ENCODE measurements at places on chromosomes 7 and 10. TPM values are rescaled to one million over a fixed set of nuclear protein-coding genes. Genes with fewer than 3 reads are reported as not detected.

GRCh38 chr7:99118077-99118476, 25.8 kb downstream of the SMURF1 start:
- DNase-seq, result no peak

DNA sequence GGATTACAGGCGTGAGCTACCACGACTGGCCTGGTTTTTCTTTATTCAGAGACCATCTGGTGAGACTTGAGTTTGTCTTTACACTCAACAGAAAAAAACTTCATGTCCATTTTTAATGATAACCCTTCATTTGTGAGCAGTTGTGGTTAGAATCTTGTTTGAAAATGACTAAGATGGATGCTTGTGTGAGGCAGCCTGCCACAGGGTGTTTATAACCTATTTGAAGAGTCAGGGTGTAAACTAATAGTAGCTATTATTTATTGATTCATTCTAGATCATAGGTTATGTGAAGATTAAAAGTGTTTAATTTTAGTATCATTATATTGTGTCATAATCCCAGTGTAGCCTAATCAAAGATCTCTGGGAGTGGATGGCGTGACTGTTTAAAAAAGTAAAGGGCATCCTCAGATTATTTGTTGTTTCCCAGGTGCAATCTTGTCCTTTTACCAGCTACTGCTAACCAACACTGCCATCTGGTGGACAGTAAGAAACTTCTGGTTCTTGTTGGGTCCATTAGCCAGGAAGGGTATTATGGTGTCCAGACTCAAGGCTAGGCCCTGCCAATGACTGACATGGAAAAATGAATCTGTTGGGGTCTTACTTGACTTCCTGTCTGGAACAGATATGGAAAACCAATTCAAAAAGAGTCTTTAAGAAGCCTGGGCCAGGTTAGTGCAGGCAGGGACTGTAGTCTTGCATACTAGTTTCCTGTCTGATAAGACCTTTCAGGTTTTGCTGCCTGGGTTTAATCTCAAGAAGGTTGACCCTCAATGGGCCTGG, 24.9 kb downstream of the NRBF2 start:
- peak; percentile 86 for DNase-seq

Gene VSTM2A
- not detected for polyA plus RNA-seq

GRCh38 chr7:460374-461116, 59.1 kb downstream of the PDGFA start:
- DNase-seq, result no peak

Gene CPN1
- polyA plus RNA-seq, result not detected

Gene SOSTDC1
- 0.11 TPM for polyA plus RNA-seq

Gene HYAL4
- polyA plus RNA-seq, result not detected

DNA sequence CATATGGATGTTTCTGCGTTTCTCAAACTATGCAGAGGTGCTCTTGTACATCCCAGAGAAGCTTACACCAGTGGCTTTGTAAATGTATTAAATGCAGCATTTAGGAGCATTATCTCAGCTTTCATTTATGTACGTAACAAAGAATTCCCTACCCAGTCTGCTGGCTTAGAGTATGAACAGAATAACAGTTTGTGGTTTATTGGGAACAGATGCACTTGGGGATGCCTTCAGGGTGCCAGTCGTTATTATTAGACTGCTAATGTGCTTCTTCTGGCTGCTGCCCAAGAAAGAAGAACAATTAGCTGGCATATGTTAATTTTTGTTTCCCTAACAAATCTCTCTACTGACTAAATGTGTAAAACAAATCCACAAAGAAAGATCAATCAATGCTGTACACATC, 241.9 kb downstream of the FOXP2 start:
- DNase-seq, result no peak

DNA sequence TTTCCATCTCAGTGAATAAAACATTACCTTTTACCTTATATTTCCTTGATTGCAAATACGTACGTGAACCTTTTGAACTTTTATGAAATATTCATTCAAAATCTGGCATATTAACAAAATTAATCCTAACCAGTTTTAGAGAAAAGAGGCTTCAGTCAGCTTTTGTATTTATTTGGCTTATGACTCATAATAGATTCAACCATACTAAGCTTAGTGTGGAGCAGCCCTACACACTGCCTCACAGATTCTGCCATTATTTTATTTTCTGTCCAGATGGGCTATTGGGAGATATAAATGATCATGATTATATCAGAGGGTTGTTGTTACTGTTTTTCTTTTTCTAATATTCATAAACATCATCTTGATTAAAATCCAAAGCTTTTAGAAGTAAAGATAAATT, 325.5 kb downstream of the GPR37 start:
- no peak for DNase-seq

Gene GDF2
- not detected for polyA plus RNA-seq

Gene MKX
- 0.76 TPM for polyA plus RNA-seq

- DNase-seq, result no peak
Measured at GRCh38 chr10:11107948-11108347, 90.3 kb downstream of the CELF2 start.

DNA sequence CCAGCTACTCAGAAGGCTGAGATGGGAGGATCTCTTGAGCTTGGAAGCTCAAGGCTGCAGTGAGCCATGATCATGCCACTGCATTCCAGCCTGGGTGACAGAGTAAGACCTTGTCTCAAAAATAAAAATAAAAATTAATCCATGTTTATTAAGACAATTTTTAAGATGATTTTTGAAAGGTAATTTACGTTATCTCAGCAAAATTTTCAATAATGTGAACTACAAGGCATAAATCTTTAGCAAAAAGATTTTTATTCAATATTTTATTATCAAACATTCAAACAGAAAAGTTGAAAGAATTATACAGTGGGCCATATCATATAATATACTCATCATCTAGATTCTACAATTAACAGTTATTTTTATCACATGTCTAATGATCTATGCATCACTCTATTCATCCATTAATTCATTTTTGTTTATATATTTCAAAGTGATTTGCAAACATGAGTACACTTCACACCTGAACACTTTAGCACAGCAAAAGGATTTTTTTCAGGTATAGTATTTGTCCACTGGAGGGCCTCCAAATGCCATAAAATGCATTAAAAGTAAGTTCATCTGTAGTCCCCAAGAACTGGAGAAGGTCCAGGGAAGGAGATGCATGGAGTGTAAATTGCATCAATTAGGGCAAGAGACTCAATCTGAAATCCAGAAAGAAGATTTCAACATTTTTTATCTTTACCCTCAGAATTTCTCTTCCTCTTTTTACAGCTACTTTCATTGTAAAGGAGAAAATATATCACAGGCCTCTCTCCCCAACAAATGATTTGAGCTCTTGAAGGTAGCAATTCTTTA, 38.6 kb upstream of the RSBN1L start:
- DNase-seq, result no peak

DNA sequence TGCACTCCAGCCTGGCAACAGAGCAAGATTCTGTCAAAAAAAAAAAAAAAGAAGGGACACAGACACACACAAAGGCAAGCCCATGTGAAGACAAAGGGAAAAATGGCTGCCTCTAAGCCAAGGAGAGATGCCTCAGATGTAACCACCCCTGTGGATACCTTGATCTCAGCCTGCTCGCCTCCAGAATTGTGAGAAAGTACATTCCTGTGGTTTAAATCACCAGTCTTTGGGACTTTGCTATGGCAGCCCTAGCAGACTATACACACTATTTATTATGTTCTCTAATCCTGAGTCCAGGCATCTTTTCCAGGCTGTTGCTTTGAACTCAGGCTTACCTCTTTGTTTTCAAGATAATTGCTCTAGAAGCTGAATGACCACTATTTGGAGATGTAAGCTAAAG, 494.3 kb downstream of the GALNT17 start:
- DNase-seq, result no peak

Gene BEND7
- 2.1 TPM for polyA plus RNA-seq

Gene SHTN1
- 9.9 TPM for polyA plus RNA-seq

Gene NKX2-3
- not detected for polyA plus RNA-seq

DNA sequence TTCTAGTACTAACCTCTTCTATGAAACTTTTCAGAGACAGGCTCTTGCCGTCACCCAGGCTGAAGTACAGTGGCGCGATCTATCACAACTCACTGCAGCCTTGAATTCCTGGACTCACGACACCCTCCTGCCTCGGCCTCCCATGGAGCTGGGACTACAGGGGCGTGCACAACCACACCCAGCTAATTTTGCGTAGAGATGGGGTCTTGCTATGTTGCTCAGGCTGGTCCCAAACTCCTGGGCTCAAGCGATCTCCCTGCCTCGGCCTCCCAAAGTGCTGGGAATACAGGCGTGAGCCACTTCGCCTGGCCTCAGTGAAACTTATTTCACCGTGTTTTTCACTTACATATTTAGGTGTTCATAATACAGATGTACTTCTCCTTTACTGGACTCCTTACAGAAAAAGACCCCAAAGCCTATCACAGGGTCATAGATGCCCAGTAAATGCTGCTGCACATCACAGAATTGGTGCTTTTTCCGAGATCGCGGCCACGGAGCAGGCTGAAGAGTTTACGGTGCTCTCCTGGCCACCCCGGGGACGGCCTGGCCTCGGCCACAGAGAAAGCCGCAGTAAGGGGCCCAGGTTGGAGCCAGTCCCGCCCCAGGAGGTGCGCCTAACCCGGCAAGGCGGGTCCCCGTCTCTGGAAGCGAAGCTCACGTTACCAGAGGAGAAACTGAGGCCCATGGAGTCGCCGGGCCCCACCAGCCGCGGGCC, 595 bp downstream of the TBL2 start:
- no peak for DNase-seq

Gene PAPOLB
- polyA plus RNA-seq, result not detected

DNA sequence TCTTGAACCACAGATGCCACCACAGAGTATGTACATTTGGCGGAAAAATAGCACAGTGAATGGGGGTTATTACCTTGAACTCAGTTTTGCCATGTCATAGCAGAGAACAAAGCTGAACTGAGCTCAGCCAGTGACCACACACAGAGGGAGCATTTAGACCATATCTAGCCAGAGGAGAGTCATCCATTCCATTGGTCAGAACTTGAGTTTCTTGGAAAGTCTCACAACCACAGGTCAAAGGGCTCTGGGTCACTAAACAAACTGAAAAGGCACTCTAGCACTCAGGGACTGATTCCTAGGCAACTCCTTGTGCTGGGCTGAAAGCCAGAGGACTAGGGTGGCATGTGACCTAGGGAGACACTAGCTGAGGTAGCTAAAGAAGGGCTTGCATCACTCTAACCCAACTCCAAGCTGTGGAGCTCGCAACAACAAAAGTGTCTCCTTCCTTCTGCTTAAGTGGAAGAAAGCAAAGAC, 239.7 kb upstream of the SEMA3D start:
- no peak for DNase-seq

- no peak for DNase-seq
Measured at GRCh38 chr7:151275813-151276577, 27.5 kb upstream of the SMARCD3 start.

Gene AKR1C4
- polyA plus RNA-seq, result not detected

DNA sequence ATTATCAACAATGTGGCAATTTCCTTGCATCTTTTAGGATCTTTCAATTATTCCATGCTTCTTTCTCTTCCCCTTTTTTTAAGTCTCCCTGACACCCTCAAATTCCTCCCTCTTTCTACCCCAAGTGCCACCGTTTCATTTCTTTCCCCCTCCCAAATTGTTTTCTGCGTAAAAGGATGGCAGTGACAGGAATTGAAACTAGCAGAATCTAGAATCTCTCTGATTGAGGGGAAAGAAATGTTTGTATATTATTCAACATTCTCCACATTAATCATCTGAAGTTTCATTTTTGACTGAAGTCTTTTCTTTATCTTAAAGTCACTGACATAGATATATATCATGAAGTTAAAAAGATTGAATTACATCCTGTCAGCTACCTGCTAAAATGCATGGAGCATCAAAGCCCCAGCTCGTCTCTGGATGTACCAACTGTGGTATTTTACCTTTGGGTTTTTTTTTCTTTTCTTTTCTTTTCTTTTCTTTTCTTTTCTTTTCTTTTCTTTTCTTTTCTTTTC, 633.5 kb downstream of the SORCS3 start:
- no peak for DNase-seq

Gene DNAJC2
- polyA plus RNA-seq, result 20.2 TPM

- no peak for DNase-seq
Measured at GRCh38 chr7:69622960-69623359, 24.7 kb downstream of the AUTS2 start.

DNA sequence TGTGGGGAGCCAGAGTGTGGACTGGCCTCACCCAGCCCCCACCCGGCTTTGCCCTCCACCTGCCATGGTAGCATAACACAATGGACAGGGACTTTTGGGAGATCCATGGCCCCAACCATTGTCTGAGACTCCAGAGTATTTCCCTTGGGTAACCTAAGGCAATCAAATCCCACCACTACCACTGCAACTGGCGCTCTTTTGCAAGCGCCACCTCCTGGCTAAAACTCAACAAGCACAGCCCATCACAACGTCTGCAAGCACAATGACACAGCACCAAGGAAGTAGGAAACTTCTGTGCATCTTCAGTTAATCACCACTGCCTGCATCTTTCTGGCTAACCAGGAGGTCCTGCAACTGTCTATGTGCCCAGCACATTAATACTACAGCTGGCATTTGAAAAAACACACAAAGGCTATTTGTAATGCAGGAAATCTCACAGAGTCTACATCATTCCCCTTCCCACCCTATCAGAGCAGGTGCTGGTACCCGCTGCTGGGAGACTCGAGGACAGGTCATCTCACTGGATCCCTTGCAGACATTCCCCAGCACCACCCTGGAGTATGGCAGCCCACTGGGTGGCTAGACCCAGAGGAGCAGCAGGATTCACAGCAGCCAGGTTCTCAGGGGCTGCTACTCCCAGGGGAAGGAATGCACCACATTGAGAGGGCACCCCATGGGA, 27.7 kb downstream of the ANKRD26 start:
- DNase-seq, result no peak

DNA sequence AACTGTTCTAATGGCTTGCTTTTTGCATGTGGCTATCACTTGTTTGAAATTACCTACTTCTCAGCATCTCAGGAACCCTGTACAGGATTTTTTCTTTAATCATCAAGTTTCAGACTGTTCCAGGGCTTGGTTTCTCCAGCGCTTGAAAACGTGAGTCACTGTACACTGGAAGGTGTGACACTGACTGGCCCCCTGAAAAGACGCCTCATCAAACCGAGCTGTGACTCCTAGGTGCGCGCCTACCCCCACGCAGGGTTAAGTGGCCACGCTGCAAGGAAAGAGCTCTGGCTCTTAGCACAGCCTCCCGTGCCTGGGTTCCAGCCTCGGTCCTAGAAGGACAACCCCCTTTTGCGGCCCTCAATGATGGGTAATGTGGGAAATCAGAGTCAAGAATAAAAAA, 81.0 kb downstream of the EBF3 start:
- no peak for DNase-seq

GRCh38 chr7:90266808-90267207, 21.8 kb downstream of the CFAP69 start:
- DNase-seq, result no peak

DNA sequence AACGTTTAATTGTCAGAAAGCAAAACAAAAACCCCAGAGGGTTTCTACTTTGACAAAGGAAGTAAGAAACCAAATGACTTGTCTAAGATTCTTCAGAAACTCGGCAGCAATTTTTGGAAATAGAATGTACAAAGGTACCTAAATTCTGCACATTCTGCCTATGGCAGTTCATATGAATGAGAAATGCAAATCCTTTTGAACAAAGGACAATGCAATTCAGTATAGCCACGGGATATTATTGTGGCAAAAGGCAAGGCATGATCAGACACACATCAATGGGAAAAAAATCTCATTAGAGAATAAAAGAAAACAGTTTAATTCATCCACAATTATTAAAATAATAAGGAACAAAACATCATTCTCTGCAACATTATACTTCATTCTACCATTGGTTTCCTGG, 93.4 kb downstream of the SEMA3C start:
- no peak for DNase-seq
